ENCODE measurements at places on chromosomes 5 and 9.

DNA sequence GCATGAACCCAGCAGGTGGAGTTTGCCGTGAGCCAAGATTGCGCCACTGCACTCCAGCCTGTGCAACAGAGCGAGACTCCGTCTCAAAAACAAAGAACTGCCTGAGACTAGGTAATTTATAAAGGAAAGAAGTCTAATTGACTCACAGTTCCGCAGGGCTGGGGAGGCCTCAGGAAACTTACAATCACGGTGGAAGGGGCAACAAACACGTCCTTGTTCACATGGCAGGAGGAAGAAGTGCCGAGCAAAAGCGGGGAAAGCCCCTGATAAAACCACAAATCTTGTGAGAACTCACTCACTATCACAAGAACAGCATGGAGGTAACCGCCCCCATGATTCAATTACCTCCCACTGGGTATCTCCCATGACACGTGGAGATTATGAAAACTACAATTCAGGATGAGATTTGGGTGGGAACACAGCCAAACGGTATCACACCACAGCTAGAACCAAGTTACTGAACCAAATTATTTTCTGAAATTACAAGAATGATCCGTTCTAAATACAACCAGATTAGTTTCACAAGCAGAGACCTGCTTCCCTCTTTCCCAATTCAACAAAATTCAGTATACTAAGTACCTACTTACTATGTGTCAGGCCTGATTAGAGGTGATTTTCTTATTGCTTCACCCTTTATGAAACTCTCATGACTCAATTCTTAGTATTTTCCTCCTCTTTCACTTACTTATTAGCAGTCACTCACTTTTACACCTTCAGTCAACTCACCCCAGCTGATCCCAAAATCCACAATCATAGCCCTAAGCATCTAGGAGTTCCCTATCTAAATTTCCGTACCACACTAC, 8.4 kb downstream of the UBTD2 start:
- peak; percentile 6 for DNase-seq

DNA sequence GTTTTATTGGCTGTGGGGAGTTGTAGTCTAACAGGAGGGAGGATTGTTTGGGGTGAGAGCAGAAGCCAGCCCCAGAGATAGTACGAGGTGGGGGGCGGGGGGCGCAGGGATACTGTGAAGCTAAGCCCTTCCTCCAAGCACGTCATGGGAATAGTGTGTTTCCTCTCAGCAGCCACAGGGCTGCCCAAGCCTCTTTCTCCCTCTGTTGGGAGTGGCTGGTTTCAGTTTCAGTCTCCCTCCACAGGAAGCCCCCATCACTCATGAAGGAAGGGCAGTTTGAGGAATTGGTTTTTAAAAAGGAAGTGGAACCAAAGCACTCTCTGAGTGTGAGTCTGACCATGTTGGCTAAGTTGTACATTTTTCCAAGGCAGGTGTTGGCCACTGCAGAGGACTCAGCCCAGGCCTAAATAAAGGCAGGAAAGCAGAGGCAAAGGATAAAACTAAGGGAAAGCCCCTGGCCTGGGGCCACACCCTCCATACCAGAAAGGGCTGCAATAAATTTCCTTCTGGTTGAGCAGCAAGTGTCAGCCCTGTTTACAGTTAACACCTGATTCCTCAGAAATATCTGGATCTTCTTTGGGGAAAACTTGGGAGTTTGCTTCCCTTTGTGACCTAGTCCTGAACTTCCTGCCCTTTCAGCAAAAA, 3.2 kb downstream of the RAB24 start:
- peak; percentile 47 for DNase-seq

DNA sequence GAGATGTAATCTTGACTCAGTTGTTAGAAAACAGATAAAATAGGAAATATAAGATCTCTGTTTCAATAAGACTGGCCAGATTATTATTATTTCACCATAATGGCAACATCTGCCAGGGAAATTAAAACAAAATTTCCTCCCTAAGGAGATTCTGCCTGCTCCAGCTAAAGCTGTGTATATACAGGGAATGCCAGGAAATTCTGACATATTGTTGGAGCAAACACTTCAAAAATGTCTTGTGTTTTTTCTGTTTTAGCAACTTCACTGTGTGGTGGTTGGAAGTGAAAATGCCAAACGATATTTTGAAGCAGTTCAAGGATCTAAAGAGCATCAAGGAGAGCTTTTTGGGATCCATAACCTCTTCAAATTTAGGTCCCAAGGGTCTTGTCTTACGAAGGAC, 90.8 kb downstream of the ERCC6L2 start:
- no peak for DNase-seq

DNA sequence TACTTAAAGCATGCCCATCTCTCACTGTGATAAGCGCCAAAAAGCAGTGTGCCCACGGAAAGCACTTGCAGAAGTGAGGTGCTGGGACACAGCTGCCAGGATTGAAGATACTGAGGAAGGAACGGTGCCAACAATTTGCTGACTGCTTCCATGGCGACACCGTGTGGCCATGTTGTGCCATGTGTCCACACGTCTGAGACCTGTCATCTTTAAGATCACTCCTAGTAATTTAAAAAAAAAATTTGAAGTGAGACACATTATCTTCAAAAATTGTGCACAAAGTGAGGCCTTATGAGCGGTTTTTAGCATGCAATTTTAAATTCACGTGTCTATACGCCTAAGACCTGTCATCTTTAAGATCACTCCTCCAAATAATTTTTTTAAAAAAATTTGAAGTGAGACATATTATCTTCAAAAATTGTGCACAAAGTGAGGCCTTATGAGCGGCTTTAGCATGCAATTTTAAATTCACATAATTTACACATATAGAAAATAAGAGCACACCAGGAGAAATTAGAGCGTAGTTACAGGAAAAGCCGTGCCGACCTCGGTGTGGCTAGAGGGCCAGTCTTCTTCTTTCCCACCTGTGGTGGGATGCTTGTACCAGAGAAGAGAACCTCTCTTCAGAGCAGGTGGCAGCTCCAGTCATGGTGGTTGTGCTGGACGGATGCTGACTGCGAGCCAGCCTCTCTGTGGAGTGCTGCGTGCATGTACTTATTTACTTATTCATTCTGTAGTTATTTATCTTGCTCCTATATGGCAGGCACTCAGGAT, 21.4 kb upstream of the FLT4 start:
- DNase-seq, result peak; percentile 18

DNA sequence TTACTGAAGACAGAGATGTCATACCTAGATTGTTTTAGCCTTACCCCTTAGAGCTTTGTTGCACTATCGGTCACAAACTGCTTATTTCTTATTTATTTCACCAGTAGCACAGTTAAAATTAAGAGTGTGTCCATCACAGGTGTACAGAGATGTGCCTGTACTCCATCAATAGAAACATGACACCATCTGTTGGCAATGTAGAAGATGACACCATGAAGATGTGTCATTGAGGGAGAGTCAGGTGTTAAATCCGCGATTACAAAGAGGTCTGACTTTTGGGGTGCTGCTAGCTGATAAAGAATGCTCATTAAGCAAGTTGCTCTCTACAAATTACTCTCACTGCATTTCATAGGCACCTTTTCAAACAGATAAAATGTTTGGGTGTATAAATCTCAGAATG, 164.4 kb downstream of the SMARCA2 start:
- no peak for DNase-seq

GRCh38 chr9:126611592-126612325, 2.0 kb upstream of the LMX1B start:
- peak; percentile 45 for DNase-seq

DNA sequence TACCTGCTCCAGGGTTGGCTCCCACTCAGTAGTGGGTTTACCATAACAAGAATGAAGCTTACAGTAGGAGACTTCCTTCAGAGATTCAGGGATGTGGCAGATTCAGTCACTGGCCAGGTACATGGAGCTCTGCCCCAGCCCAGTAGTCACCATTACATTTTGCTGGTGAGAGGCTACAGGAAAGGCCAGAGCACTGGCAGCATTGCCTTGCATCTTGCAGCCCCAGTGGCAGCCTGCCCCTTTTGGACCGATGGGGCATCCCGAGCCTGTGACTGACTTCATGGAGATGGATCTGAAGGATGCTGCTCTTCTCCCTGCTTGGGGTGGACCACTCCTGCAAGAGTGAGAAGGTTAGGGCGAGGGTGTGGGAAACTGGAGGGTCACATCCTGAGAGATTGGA, 16.8 kb downstream of the TAS2R1 start:
- DNase-seq, result no peak
